ENCODE measurements at places on chromosomes 4 and X.
A peak's percentile ranks its signal among the peaks of the same experiment; 100 is the strongest.

- no peak for DNase-seq
Measured at GRCh38 chrX:101764538-101764937, 104.9 kb upstream of the ARMCX2 start.

- no peak for DNase-seq
Measured at GRCh38 chrX:31449081-31449480, 377.2 kb upstream of the FTHL17 start.

DNA sequence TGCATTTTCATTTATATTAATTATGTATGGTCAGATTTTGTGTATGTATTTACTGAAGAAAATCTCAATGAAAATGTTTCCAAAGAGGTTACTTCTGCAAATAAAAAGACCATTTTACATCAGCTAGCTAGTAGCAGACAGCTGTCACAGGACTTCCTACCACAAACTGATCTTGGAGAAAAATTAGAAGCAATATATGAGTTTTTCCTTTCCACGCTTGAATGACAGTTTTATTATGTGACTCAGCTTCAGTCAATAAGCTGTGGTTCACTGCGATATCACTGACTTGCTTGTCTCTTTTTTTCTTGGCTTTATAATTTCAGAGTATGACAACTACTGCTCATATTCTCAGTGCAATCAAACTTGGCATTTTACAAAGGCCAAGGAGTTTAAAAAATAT is 787.4 kb upstream of the GALNTL6 start:
- DNase-seq = no peak

DNA sequence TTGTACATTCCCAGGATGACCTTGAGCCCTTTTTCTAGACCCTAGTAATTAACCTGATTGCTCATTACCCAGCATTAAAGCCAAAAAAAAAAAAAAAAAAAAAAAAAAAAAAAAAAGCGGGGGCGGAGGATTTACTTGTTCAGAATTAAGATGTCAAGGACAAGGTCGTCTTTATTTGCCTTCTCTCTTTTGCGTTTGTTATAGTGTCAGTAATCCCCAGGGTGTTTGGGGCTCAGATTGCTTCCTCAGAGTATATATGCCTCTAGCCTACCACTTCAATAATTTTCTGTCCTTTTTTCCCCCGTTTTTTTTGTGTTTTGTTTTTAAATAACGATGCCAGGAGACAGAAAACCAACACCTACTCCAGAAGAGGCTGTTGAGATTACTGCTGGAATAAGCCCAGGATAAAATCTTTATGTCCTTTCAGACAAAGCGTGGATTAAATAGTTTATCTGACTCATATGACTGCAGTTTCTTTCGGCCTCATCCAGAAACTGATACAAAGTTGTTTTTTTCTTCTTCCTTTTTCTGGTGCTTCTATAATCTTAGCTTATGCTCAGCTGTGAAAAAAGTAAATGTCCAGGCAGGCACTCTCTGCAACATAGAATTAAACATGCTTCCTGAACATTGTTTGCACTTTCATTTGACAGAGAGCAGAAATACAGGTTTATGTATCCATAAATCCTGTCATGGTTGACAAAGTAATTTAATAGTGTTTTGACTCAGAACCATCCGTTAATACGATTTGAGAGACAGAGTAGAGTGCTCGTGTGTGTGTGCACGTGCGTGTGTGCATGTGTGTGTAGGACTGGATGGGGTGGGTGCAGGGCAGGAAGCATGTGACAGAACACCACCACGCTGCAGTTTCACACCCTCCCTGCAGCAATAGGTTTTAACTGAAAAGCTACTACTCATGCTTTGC is 138.6 kb downstream of the AFF1 start:
- peak; percentile 67 for DNase-seq

DNA sequence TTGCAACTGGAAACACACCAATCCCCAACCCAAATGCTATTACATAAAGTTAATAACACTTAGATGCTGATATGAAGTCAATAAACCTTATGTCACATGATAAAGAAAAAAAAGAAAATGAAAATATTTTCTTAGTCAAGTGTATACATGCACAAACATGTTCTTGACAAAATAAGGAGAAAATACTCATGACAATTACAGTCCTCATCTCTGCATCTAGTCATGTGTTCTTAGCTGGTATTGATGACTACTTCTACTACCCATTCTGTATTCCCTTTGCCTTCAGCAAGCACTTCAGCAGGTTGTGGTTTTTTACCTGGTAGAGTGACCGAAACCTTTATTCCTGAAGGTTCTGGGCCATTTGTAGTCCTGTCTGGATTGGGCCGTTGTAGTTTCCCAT is 24.9 kb downstream of the CXCL8 start:
- DNase-seq = no peak

DNA sequence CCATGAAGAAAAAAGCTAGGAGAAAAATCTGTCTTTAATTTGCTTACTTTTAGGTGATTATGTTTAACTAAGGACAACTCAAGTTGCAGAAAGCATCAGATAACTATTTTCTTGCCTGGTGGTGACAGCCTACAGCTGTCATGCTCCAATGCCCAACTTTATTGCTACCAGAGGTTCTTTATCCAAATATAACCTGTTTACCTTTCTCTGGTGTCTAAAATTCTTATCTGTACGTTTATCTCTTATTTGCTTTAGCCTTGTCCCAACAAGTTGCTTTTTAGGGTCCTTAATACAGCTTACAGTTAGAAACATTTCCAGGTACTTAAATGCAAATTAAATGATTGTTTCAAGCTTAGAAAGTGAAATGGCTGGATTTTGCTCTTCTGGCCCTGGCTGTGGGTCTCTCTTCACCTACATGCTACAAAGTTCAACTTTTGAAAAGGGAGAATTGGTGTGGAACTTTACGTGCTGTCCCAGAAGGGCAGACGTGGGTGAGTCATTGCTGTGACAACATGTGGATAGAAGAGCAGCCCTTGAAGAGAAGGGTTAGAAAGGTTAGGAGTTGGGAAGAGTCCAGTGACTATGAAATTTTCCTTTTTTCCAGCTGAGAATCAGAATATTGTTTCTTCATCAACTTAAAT is 60.7 kb downstream of the HPGD start:
- no peak for DNase-seq

DNA sequence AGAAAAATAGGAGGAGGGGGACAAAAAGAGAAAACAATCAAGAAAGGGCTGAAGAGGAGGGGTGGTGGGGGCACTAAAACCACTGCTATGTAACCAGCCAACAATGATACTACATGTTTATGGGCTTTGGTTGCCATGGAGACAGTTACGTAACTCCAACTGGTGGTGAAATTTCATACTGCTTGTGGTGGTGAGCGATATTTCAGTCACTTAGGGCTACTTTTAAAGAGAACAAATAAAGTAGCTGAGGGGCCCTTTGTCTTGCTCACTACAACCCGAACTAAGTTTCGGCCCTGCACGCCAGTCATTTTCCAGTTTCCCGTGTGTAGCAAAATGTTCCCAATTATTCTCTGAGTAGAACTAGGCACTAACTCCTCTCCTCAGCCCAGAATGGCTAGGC is 275.2 kb upstream of the EDA2R start:
- no peak for DNase-seq

DNA sequence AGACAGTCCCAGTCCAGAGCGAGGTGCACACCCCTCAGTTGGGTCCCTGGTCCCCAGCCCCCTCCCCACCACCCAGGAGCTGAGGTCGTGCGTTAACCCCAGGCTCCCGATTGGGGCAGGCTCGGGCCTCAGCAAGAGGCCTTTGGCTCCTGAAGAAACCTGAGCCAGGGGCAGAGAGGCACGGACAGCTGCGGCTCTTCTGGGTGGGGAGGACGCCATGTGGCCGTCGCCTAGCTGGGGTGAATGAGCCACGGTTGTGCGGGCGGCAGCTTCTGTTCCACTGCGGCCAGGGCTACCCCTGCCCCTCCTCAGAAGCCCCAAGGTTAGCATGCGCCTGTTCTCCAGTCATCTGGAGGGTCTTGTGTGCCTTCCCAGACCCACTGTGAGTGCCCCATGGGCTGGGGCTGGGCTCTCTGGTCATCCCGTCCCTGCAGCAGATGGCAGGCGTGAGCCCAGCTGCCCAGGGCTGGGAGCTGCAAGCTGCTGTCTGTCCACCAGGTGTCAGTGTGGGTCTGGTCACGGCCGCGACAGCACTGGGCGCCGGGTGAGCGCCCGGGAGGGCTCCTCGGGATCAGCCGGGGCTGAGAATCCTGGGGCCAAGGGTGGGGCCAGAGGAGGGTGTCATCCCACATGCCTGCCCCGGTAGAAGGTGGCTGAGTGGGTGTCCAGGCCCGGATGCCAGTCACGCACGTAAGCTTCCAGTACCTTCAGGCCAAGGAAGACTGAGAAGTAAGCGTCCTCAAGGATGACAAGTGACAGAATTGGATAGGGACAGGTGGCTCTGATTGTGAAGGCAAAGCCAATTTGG is 21.9 kb downstream of the ATP2B3 start:
- peak; percentile 91 for DNase-seq

DNA sequence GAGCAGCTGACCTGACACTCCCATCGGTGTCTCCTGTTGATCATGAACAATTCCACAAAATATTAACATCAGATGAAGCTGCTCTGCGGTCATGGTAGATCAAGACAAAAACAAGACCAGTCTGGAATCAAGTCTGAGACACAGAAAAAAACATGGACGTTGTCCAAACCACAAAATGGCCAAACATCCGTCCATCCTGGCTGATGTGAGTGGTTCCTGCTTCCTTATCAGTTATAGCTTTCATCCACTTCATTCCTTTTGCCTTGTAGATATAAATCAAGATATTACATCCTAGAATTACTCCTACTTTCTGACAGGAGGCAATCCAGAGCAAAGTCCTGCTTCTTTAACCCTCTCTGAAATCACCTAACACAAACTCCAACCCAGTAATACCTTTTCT is 28.8 kb upstream of the PCSK1N start:
- no peak for DNase-seq

DNA sequence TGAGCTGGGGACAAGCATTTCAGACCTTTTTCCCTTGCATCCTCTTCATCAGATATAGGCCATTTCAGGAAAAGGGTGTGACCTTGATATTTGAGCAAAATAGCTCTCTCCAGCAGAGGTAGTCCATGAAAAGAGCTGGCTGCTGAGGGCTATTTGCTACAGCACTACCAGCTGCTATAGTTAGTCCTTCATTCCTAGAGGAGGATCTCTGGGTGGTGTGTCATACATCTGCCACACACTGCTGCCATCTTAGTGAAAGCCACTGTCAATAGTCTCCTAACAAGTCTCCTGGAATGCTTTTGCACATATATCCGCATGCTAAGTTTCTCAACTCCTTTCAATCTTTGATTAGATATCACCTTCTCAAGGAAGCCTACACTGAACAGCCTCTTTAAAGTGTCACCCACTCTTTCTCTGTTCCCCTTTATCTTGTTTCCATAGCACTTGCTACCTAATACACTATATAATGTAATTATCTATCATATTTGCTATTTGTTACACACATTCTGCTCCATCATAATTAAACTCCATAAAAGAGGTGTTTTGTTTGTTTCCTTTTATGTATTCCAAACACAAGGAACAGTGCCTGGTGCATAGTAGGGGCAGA is 131.9 kb downstream of the TBC1D19 start:
- no peak for DNase-seq

GRCh38 chr4:74283614-74284013 is 24.7 kb upstream of the EPGN start:
- no peak for DNase-seq

DNA sequence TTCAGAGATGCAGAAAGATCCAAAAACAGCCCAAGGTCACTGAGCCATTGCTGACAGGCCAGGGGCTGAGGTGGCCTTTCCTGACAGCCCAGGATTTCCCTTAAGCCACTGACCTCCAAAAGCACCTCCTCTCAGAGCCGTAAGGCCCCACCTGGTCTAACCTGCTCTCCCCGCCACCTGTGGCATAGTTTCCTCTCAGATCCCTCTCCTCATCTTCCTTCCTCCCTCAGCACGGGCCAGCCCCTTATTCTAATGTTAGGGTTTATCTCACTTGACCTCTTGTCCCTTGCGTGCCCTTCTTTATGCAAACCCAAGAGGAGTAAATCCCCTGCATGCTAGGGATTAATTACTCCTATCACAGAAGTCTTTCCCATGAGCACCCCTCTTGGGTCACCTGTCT is 113.0 kb downstream of the RBM47 start:
- DNase-seq = no peak

DNA sequence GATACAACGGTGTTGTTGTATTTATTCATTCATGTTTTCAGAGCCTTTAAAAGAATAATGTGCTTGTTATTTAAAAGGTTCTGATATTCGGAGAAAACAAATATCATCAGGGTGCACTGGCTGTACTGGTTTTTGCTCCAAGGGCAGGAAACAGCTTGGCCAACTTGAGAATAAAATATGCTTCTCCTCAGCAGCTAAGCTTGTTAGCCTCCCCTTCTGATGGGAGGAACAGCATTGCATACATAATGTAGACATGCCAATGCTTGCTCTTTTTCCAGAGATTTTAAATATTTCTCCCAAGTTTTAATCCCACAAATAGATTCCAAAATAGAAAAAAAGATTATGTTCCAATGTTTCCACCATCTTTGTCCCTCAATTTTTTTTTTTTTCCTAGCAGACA is 87.6 kb upstream of the RPL34 start:
- no peak for DNase-seq

DNA sequence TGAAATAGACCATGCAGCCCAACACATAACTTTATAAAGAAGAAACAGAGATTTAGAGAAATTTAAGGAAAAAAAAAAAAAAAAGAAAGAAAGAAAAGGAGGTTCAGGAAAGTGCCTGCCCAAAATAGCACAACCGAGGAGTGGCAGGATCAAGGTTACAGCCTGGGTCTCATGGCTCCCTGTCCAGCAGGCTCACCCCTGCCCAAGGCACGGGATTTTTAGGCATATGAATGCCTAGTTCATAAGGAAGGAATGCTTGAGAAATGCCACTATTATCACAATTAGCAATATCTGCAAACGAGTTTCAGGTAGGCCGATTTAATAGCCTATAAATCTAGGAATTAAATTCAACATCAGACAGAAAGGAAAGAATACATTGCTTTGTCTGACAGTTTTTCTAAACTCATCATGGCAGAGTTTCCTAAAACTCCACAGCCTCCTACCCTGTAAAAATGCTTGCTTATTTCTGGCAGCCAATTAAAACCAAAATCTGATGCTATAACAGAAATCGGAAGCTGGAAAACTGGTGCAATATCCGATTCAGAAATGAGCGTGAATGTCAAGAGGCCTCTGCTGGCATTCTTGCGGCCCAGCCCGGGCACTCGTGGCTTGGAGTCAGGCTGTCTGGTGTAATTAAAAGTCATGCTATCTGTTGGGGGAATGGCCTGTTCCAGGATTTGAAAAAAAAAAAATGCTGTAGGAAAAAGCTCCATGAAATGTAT is 63.5 kb downstream of the GEMIN8 start:
- DNase-seq = no peak

DNA sequence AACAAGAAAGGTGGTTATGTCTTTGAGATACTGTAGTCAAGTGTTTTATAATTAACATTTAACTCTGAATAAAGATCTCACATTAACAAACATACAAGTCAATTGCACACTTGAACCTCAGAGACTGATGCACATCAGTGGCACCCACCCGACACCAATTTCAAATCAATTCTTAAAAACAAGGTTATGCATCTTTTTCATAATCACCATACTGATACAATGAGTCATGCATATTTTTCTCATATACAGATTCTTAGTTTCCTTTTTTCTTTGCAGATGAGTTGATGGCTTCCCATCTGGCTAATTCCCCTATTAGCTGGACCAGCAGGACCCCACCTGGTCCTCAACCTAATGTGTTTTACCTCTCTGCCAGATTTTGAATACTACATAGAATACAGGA is 136.2 kb upstream of the RPL34 start:
- DNase-seq = no peak
